ELR (cell line): ENCODE measurements at places on chromosomes 4 and X.

DNA sequence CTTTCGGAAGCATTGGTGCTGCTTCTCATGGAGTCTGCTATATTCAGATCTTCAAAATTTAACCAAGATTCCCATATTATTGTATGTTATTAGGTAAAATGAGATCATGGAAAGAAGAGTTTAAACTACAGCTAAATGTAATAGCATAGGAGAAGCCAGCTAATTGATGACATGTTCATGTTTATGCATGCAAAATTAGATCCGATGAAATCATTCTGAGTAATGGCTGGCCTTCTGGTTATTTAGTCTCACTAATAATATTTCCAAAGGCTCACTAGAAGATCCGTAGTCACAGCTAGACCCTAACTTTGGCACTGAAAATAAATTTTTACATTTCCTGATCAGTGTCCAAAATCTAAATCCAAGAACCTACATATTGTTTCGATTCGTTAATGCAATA lies 19.8 kb upstream of the PHKA2 start:
- peak; percentile 49 for DNase-seq

GRCh38 chr4:149790172-149790907 lies 25.3 kb downstream of the IQCM start:
- no peak for DNase-seq

GRCh38 chr4:113106108-113106507 lies 56.7 kb downstream of the ANK2 start:
- DNase-seq, result peak; percentile 53

GRCh38 chr4:159222043-159222552 lies 119.2 kb downstream of the RAPGEF2 start:
- DNase-seq, result no peak

- DNase-seq, result no peak
These were observed 95.9 kb upstream of the TRPC3 start for GRCh38 chr4:122047456-122048425.

- no peak for DNase-seq
These were observed 88.0 kb upstream of the XAGE2 start for GRCh38 chrX:52280812-52281211.

DNA sequence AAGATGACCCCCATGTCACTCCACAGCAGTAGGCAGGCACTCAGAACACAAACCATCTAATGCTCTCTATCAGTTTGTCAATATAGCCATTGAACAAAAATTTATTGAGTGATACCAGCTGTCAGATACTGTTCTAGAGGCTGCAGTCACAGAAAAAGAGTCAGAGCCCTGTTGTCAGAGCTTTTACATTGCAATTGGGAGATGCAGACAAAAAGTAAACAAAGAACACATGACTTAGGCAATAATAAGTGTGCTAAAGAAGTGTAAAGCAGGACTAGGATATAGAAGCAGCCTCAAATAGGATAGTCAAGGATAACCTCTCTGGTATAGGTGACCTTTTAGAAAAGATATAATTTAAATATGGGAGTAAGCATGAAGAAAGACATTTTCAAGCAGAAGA lies 8.9 kb downstream of the HTN1 start:
- DNase-seq, result no peak

GRCh38 chr4:118746251-118746919 lies 61.2 kb downstream of the METTL14 start:
- no peak for DNase-seq

- DNase-seq, result no peak
These were observed 103.9 kb upstream of the KLHL13 start for GRCh38 chrX:118220509-118220908.

- DNase-seq, result no peak
These were observed 205.0 kb upstream of the DMD start for GRCh38 chrX:33416273-33416805.

GRCh38 chr4:86981789-86982188 lies 47.0 kb downstream of the AFF1 start:
- no peak for DNase-seq

GRCh38 chr4:31045151-31045550 lies 325.0 kb downstream of the PCDH7 start:
- DNase-seq, result no peak

DNA sequence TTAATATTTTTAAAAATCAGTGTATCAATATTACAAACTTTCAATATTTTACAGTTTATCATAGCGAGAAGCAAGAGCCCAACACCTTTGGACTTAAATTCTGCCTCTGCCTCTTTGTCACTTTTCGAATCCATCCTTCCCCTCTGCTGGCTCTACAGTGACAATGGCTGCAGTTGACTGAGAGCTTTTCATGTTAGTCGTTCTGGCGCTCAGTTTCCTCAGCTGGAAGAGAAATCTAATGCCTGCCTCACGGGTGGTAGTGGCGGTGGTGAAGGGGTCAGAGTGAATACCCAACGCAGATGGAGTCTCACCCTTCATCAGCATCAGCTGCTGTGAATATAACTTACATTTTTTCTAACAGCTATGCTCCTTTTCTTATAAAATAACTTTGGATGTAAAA lies 144.8 kb downstream of the NWD2 start:
- no peak for DNase-seq

DNA sequence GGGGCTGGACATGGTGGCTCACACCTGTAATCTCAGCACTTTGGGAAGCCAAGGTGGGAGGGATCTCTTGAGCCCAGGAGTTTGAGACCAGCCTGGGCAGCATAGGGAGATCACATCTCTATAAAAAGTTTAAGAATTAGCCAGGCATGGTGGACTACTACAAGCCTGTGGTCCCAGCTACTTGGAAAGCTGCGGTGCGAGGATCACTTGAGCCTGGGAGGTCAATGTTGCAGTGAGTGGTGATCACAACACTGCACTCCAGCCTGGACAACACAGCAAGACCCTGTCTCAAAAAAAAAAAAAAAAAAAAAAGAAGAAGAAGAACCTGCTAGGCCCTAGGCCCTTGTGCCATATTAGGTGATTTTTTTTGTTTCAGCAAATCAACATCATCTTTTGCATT lies 12.2 kb downstream of the SRD5A3 start:
- no peak for DNase-seq

- no peak for DNase-seq
These were observed 19.6 kb upstream of the TET2 start for GRCh38 chr4:105127170-105127445.

GRCh38 chr4:52641854-52642563 lies 17.1 kb downstream of the USP46 start:
- DNase-seq, result peak; percentile 79

GRCh38 chr4:110850461-110851442 lies 227.9 kb upstream of the PITX2 start:
- no peak for DNase-seq

GRCh38 chr4:140925417-140925816 lies 169.2 kb upstream of the TBC1D9 start:
- no peak for DNase-seq

GRCh38 chrX:46446727-46447378 lies 98.4 kb downstream of the ZNF674 start:
- DNase-seq, result peak; percentile 85

DNA sequence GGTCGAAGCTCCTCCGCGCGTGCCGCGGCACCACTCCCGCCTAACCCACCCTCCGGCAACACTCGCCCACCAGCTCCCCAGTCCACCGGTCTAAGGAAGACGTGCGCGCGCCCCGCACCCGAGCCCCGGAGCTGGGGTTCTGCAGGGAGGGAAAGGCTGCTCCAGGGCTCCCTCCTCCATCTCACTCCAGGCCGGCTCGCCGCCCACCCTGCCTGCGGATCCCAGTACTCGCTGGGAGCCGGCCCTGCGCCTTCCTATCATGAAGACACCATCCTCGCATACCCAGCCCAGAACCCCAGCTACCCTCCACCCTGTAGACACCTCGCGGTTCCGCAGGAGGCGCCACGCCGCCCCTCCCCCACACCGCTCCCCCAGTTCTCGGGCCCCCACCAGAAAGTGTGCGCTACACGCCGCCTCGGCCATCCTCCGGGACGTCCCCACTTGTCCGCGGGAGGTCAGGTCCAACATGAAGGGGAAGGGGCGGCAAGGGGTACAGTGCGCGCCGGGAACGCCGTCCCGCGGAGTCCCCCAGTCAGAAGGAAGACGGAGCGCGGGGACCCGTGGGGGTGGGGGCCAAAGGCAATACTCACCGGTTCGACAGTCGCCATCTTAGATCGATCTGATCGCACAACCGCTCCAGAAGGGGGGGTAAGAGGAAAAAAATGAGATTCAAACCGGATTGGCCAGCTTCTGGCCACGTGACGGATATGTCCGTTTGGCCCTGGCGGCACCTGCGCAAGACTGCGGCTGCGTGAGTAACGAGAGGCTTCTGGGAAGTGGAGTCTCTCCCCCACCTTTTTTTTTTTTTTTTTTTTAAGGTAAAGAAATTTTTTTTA lies at the start of gene EIF4E:
Gene EIF4E, minus strand, starts transcription at position 629 of the 836 bp plus-strand sequence. Its CDS starts 21 bp downstream, at position 608.
- DNase-seq, result peak; percentile 99

DNA sequence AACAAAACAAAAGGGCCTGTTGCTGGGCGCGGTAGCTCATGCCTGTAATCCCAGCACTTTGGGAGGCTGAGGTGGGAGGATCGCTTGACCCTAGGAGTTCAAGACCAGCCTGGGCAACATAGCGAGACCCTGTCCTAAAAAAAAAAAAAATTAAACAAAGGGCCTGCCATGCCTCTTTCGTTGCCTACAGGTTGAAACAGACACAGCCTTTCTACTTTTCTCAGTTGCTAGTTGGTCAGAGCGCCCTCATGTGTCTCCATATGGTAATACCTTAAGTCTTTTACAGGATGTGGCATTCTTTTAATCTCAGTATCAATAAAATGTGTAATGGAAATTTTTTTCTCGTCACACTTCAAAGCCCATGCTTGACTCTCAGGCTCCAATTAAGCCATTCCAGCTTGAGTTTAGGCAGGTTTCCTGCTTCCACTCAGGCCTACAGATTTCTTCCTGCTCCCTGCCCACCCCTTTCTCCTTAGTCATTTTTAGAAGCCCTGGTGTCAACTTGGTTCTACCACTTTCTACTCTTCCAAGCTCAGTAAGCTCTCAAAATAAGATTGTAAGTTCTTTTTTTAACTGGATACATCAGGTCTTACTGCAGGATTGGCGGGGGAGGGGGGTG lies 4.6 kb upstream of the SOWAHD start:
- peak; percentile 61 for DNase-seq

DNA sequence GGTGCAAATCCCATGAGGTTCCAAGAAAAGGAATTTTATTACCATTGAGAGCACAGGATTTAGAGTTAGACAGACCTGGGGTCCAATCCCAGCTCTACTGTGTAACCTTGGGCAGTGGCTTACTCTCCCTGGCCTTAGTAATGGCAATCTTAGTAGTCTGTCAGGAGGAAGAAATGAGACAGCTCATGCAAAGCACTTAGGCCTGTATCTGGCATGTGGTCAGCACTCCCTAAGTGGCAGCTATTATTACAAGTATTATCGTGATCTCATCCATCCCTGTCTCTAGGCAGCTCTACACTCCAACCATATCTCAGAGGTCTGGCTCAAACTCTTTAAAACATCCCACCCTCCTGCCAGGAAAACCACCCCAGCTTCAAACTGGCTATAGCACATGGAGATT lies 129.6 kb upstream of the NALF2 start:
- DNase-seq, result no peak

- DNase-seq, result no peak
These were observed 20.2 kb upstream of the UCHL1 start for GRCh38 chr4:41236508-41236907.

GRCh38 chr4:23120374-23120773 lies 427.6 kb downstream of the GBA3 start:
- DNase-seq, result no peak

- no peak for DNase-seq
These were observed 232.1 kb downstream of the CPE start for GRCh38 chr4:165610679-165611437.
